Mesenteric fat pad (tissue), 1 donor: ENCODE measurements at places on chromosomes 11 and 22. TPM values are rescaled to one million over a fixed set of nuclear protein-coding genes. Genes with fewer than 3 reads are reported as not detected.
A peak's percentile ranks its signal among the peaks of the same experiment; 100 is the strongest.

DNA sequence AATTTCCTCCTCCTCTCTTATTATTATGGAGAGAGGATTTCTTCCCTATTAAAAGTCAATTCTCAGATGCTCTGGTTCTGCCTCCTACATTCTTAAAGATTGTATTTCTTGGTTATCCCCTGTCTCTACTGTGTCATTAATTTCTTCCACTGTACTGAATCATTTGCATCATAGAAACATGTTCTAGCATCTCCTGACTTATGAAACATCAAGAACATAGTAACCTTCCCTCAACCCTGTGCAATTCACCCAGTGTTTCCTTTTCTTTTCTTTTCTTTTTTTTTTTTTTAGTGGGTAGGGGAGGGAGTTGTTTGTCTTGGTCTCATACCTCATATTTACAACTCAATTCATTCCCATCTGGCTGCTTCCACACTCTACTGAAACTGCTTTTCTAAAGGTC is 288.0 kb upstream of the PLET1 start:
- no peak for DNase-seq

GRCh38 chr11:85740481-85741400 is 54.7 kb upstream of the CCDC89 start:
- DNase-seq: no peak

DNA sequence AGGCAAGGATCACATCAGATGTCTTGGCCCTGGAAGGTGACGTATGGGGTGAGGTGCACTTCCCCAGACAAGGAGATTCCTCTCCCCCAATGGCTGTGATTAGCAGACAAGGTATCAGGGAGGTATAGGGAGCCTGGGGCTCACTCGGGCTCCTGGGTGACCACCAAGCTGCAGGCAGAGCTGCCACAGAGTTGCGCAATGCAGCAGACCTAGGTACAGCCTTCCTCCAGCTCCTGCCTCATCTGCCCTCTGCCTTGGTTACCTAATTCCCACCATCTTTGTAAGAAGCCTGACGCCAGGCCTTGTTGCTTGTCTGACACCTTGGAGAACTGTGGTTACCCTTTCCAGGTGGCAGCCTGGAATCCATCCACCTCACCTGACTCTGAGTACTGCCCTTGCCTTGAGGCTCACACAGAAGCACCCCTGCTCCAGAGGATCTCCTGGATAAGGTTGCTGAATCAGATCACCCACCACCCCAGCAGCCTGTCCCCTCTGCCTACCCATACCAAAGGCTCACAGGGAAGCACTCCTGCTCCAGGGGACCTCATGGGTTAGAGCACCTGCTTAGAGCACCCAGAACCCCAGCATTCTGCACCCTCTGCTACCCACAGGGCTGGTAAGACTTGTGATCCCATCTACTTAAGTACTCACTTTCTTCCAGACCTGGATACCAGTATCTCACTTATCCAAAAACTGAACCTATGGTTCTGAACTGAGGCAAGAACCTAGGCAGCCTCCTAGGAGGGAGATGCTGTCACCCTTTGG is 40.4 kb downstream of the GAB4 start:
- no peak for DNase-seq

The PLAAT5 gene
- 39.8 TPM for total RNA-seq

DNA sequence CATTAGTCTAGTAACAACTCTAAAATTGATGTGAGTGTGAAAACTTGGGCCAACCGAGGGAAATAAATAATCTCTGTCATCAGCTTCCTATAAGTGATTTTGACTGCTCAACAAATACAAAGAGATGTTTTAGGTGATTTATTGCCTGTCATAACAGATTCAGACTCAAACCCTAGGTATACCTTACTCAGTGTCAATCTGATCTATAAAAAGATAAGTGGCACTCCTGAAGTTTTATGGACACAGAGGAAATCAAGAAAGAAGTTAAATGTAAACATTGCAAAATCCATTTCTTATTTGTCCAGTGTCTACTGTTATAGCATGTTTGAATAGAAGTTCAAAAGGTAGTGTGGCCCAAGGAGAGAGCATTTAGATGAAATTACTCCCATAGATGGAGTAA is 30.4 kb upstream of the TYR start:
- DNase-seq: no peak

DNA sequence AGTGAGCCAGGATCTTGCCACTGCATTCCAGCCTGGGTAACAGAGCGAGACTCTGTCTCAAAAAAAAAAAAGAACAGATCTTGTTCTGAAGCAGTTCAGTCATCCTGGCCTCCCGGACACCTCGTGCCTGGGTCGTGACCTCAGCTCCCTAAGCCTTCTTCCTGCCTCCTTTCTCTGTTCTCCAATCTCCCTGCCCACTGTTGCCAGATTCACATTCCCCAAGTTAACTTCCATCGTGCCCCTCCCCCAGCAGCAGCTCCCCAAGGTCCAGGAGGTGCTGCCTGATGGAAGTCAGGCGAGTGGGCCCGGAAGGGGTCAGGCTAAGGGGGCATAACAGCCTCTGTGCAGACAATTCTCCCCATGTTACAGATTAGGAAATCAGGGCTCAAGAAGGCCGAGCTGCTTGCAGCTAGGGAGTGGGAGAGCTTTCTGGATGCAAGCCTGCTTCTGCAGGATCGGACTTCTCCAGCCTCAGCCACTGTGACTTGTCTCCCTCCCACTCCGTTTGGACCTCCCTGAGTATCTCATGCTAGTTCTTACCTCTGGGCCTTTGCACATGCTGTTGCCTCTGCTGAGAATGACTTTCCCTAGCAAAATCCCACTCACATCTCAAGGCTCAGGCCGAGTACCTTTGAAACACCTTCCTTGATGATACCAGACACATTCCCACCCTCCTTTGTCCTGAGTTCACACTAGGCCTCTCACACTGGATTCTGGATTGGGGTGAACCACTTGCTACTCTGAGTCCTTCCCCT is 14.3 kb upstream of the TMEM184B start:
- DNase-seq: no peak

The TTC36 gene
- total RNA-seq: not detected

The POU2AF3 gene
- total RNA-seq: 0.58 TPM

- DNase-seq: no peak
These were observed 132.4 kb upstream of the ANO3 start for GRCh38 chr11:26199331-26200095.

- no peak for DNase-seq
These were observed 91.5 kb downstream of the CACNA1I start for GRCh38 chr22:39661842-39662685.

The TMEM86A gene
- total RNA-seq: 6.1 TPM

- DNase-seq: no peak
These were observed 509.9 kb upstream of the B3GAT1 start for GRCh38 chr11:134921938-134922337.

The VPREB1 gene
- not detected for total RNA-seq

GRCh38 chr11:120839846-120840402 is 184.0 kb upstream of the TBCEL start:
- no peak for DNase-seq

DNA sequence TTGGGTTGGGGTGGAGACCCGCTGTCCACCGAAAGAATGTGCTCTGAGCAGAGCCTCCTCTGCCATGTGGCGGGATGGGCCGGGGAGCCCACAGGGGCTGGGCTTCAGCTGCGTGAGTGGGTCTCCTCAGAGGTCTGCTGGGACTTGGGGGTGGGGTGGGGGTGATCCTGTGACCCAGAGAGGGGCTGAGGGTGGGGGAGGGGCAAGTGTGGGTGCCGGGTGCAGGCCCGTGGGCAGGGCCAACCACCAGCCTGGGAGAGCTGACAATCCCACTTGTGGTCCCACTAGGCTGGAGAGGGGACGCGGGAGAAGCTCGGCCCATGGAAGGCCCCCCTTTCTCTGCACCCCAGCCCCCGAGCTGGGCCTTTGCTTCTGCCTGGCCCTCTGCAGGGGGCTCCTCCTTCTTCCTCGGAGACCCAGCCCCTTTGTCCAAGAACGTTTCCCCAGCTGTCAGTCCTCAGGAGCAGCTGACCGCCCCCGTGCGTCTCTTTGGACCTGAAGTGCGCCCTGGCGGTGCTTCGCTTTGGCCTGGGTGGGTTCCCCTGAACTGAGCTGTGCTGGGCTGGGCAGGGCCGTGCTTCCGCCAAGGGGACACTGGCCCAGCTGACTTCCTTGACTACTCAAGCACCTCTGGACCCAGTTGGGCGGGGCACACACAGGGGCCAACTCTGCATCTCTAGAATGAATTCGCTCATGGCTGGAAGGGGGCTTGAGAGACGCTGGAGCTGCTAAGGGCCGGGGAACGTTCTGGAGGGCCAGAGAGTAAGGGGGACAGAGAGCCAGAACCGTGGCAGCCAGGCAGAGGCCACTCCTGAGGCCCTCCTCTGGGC is 30.2 kb downstream of the OSBPL5 start:
- peak; percentile 87 for DNase-seq

DNA sequence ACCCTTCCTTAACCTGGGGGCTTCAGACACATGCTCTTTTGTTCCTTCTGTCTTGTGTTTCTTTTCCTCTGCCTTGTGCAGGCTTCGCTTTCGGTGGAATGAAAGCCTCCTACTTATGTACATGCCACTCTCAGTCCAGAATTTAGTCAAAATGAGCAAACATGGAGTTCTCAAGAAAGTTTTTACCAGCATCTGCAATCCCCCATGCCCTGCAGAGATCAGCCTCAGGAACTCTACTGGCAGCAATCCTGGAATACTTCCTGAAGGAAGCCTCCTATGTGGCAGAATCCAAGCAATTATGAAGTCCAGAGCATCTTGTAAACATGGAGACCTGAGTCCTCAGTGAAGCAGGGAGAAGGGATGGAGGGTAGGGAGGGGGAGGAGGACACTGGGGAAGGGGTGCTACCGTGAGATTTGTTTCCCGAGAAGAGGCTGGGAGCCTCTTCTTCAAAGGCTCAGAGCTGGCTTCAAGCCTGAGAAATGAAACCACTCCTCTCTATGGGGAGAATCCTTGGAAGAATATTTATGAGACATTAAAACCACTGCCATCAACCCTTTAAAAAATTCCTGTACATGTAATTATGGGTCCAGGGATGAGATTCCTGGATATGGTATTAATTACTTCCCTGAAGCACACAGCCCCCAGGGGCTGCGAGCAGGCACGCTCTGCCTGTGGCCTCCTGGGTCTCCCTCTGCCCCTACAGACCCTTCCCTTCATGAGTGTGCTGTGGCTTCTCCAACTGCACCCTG is 58.4 kb downstream of the TENM4 start:
- DNase-seq: no peak

The CLMP gene
- 199 TPM for total RNA-seq

The PIWIL4 gene
- 1.5 TPM for total RNA-seq

GRCh38 chr22:28025333-28025732 is 106.3 kb upstream of the PITPNB start:
- DNase-seq: peak; percentile 41

The FAR1 gene
- 58.8 TPM for total RNA-seq

The CALCA gene
- not detected for total RNA-seq

- DNase-seq: peak; percentile 68
These were observed 1039.2 kb downstream of the TBC1D22A start for GRCh38 chr22:47801541-47802245.

GRCh38 chr11:82676483-82677094 is 57.1 kb downstream of the FAM181B start:
- no peak for DNase-seq

- DNase-seq: no peak
These were observed 39.7 kb upstream of the MMP12 start for GRCh38 chr11:102914238-102915043.

DNA sequence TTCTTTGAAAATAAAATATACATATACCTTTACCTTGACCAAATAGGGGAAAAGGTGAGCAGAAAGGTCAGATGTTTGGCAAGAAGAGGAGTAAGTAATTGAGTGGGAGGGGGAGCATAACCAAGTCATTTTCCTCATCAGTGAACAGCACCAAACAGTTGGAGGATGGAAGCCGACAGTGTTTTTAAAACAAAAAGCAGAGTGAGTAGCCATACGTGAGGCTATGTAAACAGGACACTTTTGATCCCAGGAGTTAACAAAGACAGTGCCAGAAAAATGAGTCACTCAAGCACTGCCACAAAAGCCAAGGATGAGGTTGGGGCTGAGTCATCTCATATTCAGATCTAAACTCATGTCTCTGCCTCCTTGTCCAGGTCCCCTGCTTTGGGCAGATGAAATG is 734.7 kb downstream of the KCNA4 start:
- DNase-seq: no peak

GRCh38 chr11:11262171-11262920 is 90.7 kb downstream of the CSNK2A3 start:
- DNase-seq: no peak

DNA sequence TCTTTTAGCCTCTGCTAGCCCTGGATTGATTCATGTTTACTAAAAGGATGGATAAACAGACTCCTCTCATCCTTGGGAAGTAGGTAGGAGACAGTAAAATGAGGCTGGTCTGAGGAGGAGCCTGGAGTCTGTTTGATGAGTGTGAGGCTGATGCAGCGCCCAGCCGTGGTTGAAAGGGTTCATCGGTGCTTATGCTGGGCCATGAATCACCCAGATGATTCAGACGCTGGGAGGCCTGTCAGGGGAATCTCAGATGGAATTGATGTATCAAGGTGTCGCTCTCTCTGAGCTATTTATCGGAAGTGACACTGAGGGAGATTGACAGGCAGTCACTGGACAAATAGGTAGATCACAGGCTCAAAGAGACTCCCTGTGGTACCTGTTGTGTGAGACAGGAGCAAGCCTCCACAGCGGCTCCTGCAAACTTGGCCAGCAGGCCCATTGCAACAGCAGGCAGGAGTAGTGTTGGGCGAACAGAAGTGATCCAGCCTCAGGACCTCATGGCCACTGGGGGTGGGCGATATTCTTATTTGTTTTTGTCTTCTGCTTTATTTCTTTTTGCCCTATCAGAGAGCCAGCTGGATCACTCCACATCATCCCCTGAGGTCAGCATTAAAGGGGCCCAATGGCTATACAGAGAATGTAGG is 109.9 kb upstream of the CADM1 start:
- no peak for DNase-seq

- no peak for DNase-seq
These were observed 315.0 kb downstream of the BRD1 start for GRCh38 chr22:49512487-49513165.

The ZC3H12C gene
- 14.9 TPM for total RNA-seq

DNA sequence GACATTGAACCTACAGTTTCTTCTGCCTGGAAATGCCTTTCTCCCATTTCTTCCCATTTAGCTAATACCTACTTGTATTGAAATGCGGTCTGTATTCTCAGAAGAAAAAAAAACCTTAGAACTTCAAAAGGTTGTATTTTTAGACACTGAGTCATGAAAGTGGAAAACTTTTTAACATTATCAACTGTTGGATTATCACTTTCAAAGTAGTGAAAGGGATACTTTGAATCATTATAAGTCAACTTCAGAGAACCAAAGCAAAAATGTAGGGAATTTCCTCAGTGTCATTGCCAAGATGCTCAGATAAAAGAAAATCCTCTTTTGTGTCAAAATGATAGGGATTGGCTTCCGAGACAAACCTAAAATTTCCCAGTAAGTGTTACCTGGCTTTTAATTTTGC is 6.6 kb downstream of the HOATZ start:
- DNase-seq: no peak

The OR4D5 gene
- total RNA-seq: not detected
